ENCODE measurements at places on chromosomes 1 and 21.

DNA sequence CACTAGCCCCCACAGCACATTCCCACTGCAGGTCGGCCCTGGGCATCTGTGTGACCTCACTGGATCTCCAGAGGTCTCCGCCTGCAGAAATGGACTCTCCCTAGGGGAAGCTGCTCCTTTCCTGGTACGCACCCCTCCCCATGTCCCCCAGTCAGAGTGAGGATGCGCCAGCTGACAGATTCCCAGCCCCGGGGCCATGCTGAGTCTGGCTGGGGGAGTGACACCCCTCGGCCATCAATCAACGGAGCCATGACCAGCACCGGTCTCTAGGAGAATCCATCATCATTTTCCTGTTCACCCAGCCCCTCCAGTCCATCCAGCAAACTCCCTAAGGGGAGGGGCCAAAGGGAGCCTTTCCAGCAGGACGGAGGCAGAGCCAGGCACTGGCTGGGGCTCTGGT is 68.7 kb upstream of the PAX7 start:
- no peak for DNase-seq

GRCh38 chr1:7247158-7247557 is 461.9 kb downstream of the CAMTA1 start:
- no peak for DNase-seq

DNA sequence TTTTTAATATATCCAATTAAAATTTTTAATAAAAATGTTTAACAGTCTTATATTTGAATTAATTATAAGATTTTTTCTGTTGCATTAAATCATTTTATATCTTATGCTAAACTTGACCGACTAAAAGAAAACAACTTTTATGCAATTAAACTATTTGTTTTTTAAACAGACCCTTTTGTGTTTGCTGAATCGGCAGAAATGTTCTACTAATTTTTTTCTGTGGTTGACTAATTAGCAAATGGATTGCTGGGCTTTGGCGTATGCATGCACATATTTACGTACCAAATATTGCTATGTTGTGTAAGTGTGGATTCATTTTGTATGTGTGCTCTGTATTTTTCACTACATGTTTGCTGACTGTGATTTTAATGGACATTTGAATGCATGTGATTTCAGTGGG is 174.8 kb downstream of the PBX1 start:
- no peak for DNase-seq

DNA sequence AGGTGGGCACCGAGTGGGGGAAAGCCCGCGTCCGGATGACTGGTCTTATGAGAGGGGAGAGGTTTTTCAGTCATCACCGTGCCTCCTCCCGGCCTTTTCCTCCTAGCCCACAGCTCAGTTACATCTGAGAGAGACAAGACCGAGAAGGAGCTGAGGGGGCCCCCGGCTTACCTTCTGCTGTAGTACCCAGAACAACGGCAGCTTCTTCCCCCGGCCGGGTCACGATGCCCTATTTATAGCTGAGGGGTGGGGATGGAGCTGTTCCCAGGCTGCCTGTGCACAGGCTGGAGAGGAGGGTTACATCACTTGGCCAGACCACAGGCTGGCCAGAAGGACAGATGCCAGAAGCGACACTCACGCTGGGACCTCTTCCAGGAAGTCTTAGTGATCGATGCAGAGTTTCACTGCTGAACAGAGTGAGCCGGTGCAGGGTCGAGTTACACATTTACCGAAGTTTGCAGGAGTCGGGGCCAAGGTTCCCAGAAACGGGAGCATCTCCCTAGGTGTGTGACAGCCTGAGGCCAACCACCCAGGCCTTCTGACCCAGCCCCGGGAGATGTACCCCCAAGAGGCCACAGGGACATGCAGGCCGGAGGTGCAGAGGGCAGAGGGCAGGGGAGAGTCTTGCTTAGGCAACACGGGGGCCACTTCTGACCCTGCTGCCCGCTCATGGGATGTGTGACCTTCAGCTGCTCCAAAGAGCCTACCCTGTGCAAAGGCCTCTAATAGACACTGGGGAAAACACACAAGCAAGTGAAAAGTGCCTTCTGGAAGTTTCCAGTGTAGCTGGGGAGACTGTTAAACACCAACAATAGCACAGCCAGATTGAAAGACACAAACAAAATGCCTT is at the start of gene AGT:
AGT (minus strand) TSS at position 208 of the 850 bp plus-strand sequence. CDS start 3,299 bp downstream, outside the sequence.
- DNase-seq = no peak

GRCh38 chr1:225362805-225363204 is 65.0 kb downstream of the LBR start:
- no peak for DNase-seq

GRCh38 chr1:6907676-6908434 is 122.6 kb downstream of the CAMTA1 start:
- no peak for DNase-seq

GRCh38 chr1:54132495-54132894 is 20.3 kb downstream of the CDCP2 start:
- no peak for DNase-seq

GRCh38 chr1:94554580-94554979 is 13.0 kb upstream of the F3 start:
- DNase-seq = peak; percentile 2

- DNase-seq = no peak
These were observed 48.1 kb downstream of the NGF start for GRCh38 chr1:115289940-115290339.

- no peak for DNase-seq
These were observed 327.5 kb upstream of the RUNX1 start for GRCh38 chr21:35376406-35377135.

DNA sequence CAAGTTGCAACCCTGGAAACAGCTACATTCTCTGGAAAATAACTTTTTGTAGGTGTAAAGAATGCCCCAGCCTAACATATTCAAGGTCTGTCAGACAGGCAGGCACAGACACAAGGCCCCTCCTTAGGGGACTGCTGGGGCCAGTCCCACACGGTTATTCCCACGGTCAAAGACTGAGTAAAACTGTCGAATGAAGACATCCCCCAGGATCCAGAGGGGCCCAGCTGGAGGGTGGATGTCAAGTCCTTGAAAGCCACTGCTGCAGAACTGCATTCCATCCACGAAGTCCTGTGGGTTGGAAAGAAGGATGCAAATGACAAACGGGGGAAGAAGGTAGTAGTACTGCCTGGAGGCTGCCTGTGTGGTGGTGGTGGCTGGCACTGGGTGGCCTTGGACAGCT is 6.9 kb upstream of the RAB7B start:
- no peak for DNase-seq

- DNase-seq = no peak
These were observed 68.5 kb downstream of the FOXJ3 start for GRCh38 chr1:42266253-42267135.

GRCh38 chr1:84236256-84236655 is 65.3 kb upstream of the SAMD13 start:
- DNase-seq = no peak

GRCh38 chr1:241998412-241998921 is 431 bp downstream of the MAP1LC3C start:
- DNase-seq = peak; percentile 44

DNA sequence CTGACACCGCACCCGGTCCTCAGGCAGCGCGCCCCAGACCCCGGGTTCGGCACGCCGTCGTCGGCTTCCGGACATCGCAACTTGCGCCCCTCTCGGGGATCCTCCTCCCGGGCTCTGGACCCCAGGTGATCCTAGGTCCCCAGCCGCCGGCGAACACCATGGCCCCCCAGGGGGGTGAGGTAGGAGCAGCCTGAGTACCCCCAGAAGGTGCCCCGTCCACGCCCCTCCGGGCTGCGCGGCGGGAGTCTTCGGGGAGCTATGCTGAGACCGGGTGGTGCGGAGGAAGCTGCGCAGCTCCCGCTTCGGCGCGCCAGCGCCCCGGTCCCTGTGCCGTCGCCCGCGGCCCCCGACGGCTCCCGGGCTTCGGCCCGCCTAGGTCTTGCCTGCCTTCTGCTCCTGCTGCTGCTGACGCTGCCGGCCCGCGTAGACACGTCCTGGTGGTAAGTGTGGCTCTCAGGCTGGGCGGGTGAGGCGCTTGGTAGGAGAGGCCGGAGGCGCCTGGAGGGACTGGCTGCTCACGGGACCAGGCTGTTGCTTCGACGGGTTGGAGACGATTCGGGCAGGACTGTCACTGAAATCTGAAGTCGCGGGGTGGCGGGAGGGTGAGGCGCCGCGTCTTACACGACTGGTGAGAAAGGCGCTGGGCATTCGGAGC is 367 bp downstream of the WNT2B start:
- no peak for DNase-seq

GRCh38 chr1:106608841-106609240 is 447.6 kb upstream of the PRMT6 start:
- no peak for DNase-seq

- no peak for DNase-seq
These were observed 819 bp downstream of the PYHIN1 start for GRCh38 chr1:158932171-158932570.

DNA sequence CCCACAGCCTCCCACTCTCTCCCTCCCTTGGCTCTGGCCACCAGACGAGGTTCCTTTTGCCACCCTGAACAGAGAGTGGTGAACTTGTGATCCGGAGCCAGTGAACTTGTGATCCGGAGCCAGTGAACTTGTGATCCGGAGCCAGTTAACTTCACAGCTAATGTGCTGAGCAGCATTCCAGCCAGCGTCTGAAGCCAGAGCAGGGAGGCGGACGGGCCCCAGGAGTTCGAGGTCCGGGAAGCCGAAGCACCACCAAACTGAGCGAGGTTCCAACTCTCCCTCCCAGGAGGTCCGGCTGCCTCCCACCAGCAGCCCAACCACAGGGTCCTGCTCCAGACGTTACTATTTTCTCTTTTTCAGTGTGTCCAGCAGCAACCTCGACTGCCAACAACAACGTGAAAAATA is 85.8 kb downstream of the SYF2 start:
- DNase-seq = no peak

GRCh38 chr1:224592636-224593582 is 23.2 kb upstream of the CNIH3 start:
- DNase-seq = no peak

DNA sequence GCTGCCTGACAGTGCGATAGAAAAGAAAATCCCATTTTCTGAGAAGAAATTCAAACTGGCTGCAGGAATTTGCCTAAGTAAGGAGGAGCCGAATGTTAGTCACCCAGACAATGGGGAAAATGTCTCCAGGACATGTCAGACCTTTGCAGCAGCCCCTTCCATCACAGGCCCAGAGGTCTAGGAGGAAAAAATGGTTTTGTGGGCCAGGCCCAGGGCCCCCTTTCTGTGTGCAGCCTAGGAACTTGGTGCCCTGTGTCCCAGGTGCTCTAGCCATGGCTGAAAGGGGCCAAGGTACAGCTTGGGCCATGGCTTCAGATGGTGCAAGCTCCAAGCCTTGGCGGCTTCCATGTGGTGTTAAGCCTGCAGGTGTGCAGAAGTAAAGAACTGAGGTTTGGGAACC is 14.6 kb downstream of the ZBTB21 start:
- no peak for DNase-seq

DNA sequence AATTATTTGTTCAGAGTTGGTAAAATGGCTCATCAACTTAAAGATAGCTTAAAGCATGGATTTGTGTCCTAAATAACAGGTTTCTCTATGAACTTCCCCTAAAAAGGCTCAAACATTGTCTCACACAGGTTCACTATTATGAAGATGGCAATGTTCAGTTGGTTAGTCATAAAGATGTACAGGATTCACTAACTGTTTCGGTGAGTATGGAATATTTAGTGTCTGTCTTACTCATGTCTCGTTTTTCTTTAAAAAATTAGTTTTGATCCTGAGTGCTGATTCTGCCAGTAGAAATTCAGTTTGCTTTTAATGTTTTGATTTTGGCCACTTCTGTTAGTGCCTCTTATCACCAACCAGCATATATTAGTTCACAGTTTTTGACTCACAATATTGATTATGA is 7.5 kb upstream of the MOV10 start:
- no peak for DNase-seq

DNA sequence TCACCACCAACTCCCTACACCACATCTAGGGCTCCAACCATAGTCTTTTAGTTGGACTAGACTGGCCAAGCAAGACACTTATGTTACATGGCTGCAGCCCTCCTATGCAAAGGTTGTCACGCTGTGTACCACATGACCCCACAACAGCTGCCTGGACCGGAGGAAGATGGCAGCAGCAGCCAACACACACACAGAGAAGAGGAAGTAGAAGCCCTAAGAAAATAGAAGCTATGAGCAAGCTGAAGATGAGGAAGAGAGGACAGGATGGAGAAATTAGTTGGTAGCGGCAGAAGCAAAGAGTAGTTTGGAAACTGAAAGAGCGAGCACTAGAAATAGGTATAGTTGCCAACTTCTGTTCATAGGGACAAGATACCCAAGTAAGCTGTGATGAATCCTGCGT is 60.8 kb upstream of the RALGPS2 start:
- no peak for DNase-seq

GRCh38 chr1:32447469-32448185 is 17.2 kb upstream of the ZBTB8B start:
- DNase-seq = no peak

DNA sequence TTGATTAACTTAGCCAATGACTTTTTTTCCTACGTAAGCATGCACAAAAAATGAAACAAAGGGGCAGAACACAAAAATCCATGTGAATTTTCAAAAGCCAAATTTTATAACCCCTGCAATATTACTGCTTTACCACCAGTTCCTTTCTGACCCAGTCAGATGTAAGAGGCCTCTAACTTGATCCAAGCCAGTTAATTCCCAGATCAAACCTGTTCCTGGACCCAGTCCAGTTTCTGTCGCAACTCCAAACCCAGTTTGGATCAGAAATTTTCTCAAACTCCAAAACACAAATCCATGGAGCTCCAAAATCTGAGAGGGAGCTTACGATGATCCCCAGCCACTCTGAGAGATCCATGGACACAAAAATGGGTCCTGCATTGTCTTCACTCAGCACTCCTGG is 7.8 kb upstream of the ZYG11A start:
- no peak for DNase-seq

- DNase-seq = peak; percentile 14
These were observed 69.0 kb upstream of the RAVER2 start for GRCh38 chr1:64675718-64676345.

DNA sequence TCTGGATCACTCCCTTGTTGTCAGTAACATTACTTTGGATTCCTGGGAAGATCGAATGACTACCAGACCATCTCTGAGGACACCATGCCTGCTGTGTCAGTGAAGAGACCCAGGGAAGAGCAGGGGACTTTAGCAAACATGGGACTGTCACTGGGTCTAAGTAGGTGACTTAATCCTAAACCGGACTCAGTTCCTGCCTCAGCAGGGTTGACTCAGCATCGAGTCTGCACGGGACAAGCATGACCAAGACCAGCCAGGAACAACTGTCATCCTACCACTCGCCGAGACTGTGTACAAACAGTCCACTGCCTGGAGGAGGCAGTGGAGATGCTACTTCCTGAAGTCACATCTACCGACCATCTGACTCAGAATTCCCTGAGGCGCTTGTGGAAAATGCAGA is 53.2 kb upstream of the RAB4A start:
- DNase-seq = no peak

GRCh38 chr1:2979191-2980072 is 41.8 kb upstream of the ACTRT2 start:
- DNase-seq = no peak

DNA sequence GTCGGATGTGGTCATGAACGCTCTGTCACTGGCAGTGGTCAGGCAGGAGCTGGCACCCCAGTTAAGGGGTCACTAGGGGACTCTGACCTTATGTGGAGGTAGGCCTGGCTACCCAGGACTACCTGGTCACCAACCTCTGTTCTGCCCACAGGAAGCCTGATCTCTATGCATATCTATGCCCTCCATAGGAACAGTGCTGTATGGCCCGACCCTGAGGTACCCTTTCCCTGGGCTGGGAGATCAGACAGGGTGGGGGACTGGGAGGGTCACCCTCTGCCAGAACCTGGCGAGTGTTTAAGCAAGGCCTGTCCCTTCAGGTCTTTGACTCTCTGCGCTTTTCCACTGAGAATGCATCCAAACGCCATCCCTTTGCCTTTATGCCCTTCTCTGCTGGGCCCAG is 19.0 kb downstream of the CYP4B1 start:
- no peak for DNase-seq
